Activated naive CD4-positive, alpha-beta T cell treated with anti-CD3 and anti-CD28 coated beads, Interleukin-2, amount 10 ng/mL, durations not matched to agents 5 hours and 36 hours (primary cell): ENCODE measurements at places on chromosomes 5 and 9. TPM values are rescaled to one million over a fixed set of nuclear protein-coding genes. Genes with fewer than 3 reads are reported as not detected.

The RGMB gene
- total RNA-seq: 2.2 TPM

The PCDHGB2 gene
- not detected for total RNA-seq

The SPINK7 gene
- not detected for total RNA-seq

The CDC20B gene
- total RNA-seq: not detected

The MAP1B gene
- 0.02 TPM for total RNA-seq

The RNF180 gene
- total RNA-seq: not detected

The LCN9 gene
- total RNA-seq: not detected

The DOK3 gene
- 2.1 TPM for total RNA-seq

The ZNF782 gene
- total RNA-seq: 5.5 TPM

The FCHO2 gene
- total RNA-seq: 1.4 TPM

The PAEP gene
- total RNA-seq: not detected

The PCDH1 gene
- total RNA-seq: not detected

The PSD2 gene
- total RNA-seq: not detected

The SCGB3A2 gene
- total RNA-seq: not detected

The CARD9 gene
- total RNA-seq: 0.35 TPM

The LMAN2 gene
- 103 TPM for total RNA-seq

The RANBP6 gene
- 23.1 TPM for total RNA-seq

The BAAT gene
- not detected for total RNA-seq

The CNTFR gene
- not detected for total RNA-seq

The SREK1IP1 gene
- total RNA-seq: 25.4 TPM

The TSC1 gene
- total RNA-seq: 39.1 TPM

The RNF208 gene
- total RNA-seq: 5.0 TPM

The GEMIN5 gene
- 14.5 TPM for total RNA-seq

The GRM6 gene
- not detected for total RNA-seq

The PCDHGA1 gene
- total RNA-seq: not detected

The ZBED3 gene
- total RNA-seq: 2.4 TPM

The SPINK4 gene
- total RNA-seq: not detected

The GADD45G gene
- total RNA-seq: 3.0 TPM

The ZFP37 gene
- 0.98 TPM for total RNA-seq

The FAM120AOS gene
- total RNA-seq: 36.9 TPM

The GOLGA2 gene
- 47.1 TPM for total RNA-seq

The GPBP1 gene
- total RNA-seq: 92.0 TPM

The BTNL9 gene
- not detected for total RNA-seq

The TBC1D2 gene
- total RNA-seq: 9.2 TPM

The PCDHA12 gene
- not detected for total RNA-seq

The SPATA31A5 gene
- total RNA-seq: not detected

The ARL14EPL gene
- not detected for total RNA-seq

The CHSY3 gene
- total RNA-seq: not detected

The SIL1 gene
- total RNA-seq: 17.2 TPM

The APBA1 gene
- 0.35 TPM for total RNA-seq

The CYLC2 gene
- not detected for total RNA-seq

The HAVCR2 gene
- 53.7 TPM for total RNA-seq

The EGR1 gene
- total RNA-seq: 11.8 TPM

The LOX gene
- not detected for total RNA-seq

The AIF1L gene
- total RNA-seq: 2.1 TPM
